ENCODE measurements at places on chromosomes 1 and 21.

- DNase-seq = no peak
- no peak overlapping the region for H3K27ac ChIP-seq
- peaks cover 13% of the 10 kb centered on the region for H3K4me1 ChIP-seq
- H3K36me3 ChIP-seq = no peaks in the 10 kb centered on the region
Measured at GRCh38 chr1:245550720-245551043, 395.9 kb downstream of the KIF26B start.

DNA sequence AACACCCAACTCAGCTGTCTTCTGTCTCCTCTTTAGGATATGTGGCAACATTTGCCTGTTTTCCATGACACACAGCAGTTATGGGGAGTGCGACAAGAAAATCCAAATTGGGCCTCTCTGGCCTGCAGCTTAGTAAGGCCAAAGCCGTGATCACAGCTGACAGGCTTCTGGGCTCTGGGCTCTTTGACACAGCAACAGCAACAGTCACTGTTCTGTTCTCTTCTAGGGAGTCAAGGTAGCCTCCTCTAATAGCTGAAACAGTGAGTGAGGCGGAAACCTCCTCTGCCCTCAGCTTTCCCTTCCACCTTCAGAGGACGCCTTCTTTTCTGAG is 19.0 kb downstream of the CLCA1 start:
- H3K27ac ChIP-seq = peak overlapping the region; percentile 76
- H3K27me3 ChIP-seq = no peaks in the 10 kb centered on the region
- no peak overlapping the region for H3K4me3 ChIP-seq
- H3K4me1 ChIP-seq = peaks cover 18% of the 10 kb centered on the region
- no peaks in the 10 kb centered on the region for H3K36me3 ChIP-seq

GRCh38 chr21:33157303-33157702 is 72.4 kb upstream of the IFNAR2 start:
- H3K4me1 ChIP-seq = no peaks in the 10 kb centered on the region
- peak; percentile 23 for DNase-seq
- H3K4me3 ChIP-seq = no peak overlapping the region
- H3K36me3 ChIP-seq = no peaks in the 10 kb centered on the region

DNA sequence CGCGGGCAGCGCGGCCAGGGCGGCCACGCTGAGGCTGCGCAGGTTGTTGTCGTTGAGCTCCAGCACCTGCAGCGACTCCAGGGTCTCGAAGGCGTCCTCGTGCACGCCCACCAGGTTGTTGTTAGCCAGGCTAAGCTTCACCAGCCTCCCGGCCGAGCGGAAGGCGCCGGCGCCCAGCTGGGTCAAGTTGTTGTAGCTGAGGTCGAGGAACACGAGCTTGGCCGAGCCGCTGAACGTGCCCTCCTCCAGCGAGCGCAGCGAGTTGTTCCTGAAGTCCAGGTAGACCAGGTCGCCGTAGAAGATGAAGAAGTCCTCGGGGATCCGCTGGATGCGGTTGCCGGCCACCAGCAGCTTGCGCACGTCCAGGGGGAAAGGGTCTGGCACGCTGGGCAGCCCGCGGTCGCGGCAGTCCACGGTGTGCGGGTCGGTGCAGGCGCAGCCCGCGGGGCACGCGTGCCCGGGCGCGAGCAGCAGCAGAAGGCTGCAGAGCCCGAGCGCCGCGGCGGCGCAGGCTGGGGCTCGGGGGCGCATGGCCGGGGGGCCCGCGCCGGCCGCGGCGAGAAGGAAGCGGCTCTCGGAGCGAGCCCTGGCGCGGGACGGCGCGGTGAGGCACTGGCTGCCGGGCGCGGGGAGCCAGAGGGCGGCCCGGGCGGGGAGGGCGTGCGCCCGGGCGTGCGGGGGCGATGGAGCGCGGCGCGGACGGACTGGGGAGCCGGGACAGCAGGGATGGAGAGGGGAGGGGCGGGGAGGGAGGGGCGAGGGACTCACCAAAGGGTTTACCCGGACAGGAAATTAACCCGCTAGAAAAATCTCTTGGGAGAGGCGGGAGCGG is 524 bp downstream of the LRRC38 start:
- H3K27me3 ChIP-seq = peaks cover 14% of the 10 kb centered on the region
- H3K4me3 ChIP-seq = no peak overlapping the region
- H3K27ac ChIP-seq = no peak overlapping the region

DNA sequence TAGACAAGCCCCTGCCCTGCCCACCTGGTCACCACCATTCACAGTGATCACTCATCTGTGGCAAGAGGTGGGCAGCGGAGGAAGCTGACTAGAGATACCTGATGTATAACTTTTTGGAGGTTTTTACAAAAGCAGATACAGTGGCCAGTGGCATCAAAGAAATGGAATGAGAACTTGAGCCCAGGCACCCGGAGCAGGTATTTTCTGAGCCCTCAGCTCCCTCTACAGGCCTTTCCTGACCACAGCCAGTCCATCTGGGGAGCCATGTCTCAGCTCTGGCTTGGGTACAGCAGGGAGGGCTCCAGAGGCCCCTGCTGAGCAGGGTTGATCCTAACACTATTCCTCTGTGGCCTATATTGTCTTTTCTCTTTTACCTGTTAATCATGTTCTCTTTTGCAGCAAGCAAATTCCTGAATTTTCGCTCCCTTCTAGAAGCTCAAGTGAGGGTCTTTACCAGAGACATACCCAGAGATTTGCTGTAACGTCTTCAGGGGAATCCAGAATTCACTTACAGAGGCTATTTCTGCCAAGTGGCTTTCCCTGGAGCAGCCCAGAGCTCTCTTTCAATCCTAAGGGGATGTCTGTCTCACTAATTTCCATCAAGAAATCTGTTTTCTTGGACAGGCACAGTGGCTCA is 27.3 kb downstream of the GPR157 start:
- no peak overlapping the region for H3K27ac ChIP-seq
- peak; percentile 81 for DNase-seq
- no peaks in the 10 kb centered on the region for H3K27me3 ChIP-seq
- H3K4me1 ChIP-seq = no peaks in the 10 kb centered on the region

- no peak overlapping the region for H3K27ac ChIP-seq
- H3K27me3 ChIP-seq = no peaks in the 10 kb centered on the region
- H3K36me3 ChIP-seq = no peaks in the 10 kb centered on the region
- H3K4me1 ChIP-seq = no peaks in the 10 kb centered on the region
- H3K4me3 ChIP-seq = no peak overlapping the region
- DNase-seq = peak; percentile 59
Measured at GRCh38 chr1:72037745-72038343, 244.5 kb downstream of the NEGR1 start.

GRCh38 chr1:53143527-53143926 is 1.1 kb upstream of the SLC1A7 start:
- no peak overlapping the region for H3K4me3 ChIP-seq
- H3K27ac ChIP-seq = no peak overlapping the region
- no peaks in the 10 kb centered on the region for H3K27me3 ChIP-seq

- H3K4me3 ChIP-seq = no peak overlapping the region
- DNase-seq = no peak
- no peaks in the 10 kb centered on the region for H3K36me3 ChIP-seq
- H3K4me1 ChIP-seq = no peaks in the 10 kb centered on the region
- no peaks in the 10 kb centered on the region for H3K27me3 ChIP-seq
Measured at GRCh38 chr1:152718238-152718637, 10.3 kb downstream of the LCE4A start.

- peaks cover 44% of the 10 kb centered on the region for H3K27me3 ChIP-seq
- DNase-seq = no peak
- no peaks in the 10 kb centered on the region for H3K36me3 ChIP-seq
- H3K4me3 ChIP-seq = no peak overlapping the region
- H3K4me1 ChIP-seq = no peaks in the 10 kb centered on the region
Measured at GRCh38 chr1:26053718-26054560, 8.0 kb upstream of the SLC30A2 start.

GRCh38 chr1:238681021-238681420 is 705.3 kb upstream of the CHRM3 start:
- DNase-seq = peak; percentile 35
- no peaks in the 10 kb centered on the region for H3K36me3 ChIP-seq
- no peaks in the 10 kb centered on the region for H3K4me1 ChIP-seq
- H3K27me3 ChIP-seq = no peaks in the 10 kb centered on the region
- no peak overlapping the region for H3K4me3 ChIP-seq
- no peak overlapping the region for H3K27ac ChIP-seq

DNA sequence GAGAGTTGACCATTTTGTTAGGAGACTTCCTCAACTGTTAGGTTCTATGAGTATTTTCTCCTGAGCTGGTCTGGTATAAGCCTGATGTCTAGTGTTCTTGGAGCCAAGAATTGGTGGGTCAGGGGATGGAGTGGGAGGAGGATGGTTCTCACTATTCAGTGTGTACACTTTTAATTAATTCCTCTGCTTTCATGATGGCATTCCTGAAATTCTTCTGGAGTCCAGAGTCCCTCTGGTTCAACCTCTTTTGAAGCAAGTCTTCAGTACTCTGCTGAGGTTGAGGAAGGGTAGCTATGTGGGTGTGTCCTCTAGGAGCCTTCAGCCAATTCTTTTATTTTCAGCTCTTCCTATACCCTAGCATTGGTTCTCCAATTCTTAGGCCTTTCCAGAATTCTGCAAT is 149.1 kb downstream of the DNM3 start:
- H3K4me3 ChIP-seq = no peak overlapping the region
- H3K36me3 ChIP-seq = no peaks in the 10 kb centered on the region
- no peaks in the 10 kb centered on the region for H3K4me1 ChIP-seq
- H3K27ac ChIP-seq = no peak overlapping the region
- no peaks in the 10 kb centered on the region for H3K27me3 ChIP-seq
- no peak for DNase-seq

DNA sequence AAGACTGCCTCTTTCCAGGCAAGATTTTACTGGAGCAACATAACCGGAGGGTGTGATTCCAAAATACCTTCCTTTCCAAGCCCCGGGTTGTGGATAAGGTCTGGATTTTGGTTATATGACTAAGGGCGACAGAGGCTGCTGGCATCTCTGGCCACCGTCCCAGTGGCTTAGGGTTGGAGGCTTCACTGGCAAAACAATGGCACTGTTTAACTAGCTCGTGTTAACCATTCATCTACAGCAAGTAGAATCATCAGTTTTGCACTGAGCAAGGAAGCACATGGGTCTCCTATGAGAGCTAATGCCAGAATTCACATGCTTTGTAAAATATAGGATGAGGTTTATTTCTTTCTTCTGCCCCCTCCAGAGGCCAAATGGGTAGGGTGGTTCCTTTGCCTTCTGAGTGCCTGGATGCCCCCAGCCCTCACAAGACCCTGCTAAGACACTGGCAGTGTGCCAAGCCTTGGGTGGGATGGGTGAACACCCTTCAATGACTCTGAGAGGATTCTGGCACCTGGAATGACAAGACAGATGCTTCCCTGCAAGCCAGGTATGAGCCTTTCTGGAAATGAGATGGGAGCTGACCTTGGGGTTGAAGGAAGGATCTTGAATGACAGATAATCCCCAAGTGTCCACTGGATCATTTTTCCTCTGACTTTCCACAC is 36.8 kb downstream of the DHCR24 start:
- no peak overlapping the region for H3K4me3 ChIP-seq
- DNase-seq = peak; percentile 74
- H3K4me1 ChIP-seq = peaks cover 24% of the 10 kb centered on the region
- H3K27ac ChIP-seq = peak overlapping the region; percentile 85
- H3K36me3 ChIP-seq = no peaks in the 10 kb centered on the region

GRCh38 chr1:154837672-154838171 is 32.4 kb downstream of the KCNN3 start:
- H3K27me3 ChIP-seq = peaks cover 28% of the 10 kb centered on the region
- peaks cover 6% of the 10 kb centered on the region for H3K4me1 ChIP-seq
- H3K4me3 ChIP-seq = no peak overlapping the region
- DNase-seq = no peak

GRCh38 chr21:45555557-45556301 is 13.5 kb upstream of the SLC19A1 start:
- H3K4me3 ChIP-seq = peak overlapping the region; percentile 59
- no peaks in the 10 kb centered on the region for H3K4me1 ChIP-seq
- H3K36me3 ChIP-seq = no peaks in the 10 kb centered on the region
- H3K27ac ChIP-seq = peak overlapping the region; percentile 32
- H3K27me3 ChIP-seq = no peaks in the 10 kb centered on the region

- H3K27me3 ChIP-seq = no peaks in the 10 kb centered on the region
- H3K27ac ChIP-seq = no peak overlapping the region
- H3K36me3 ChIP-seq = no peaks in the 10 kb centered on the region
- H3K4me1 ChIP-seq = no peaks in the 10 kb centered on the region
- DNase-seq = no peak
Measured at GRCh38 chr1:214767221-214767620, 164.2 kb downstream of the CENPF start.

DNA sequence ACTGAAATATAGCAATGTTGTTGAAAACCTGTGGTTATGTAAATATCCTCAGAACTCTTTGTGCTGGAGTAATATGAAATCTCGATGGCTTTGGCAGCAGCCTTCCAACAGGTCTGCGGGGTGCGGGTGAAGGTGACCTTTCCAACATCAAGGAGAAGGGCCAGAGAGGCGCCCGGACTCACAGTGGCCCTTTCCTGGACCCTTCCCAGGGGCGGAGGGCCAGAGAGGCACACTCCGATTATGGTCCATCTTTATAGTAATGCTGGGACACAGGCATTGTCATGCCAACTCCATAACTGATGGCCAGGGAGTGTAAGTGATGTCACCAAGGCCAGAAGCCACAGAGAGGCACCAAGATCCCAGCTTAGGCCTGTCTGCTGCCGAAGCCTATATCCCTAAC is 18.1 kb downstream of the SLC37A1 start:
- H3K27me3 ChIP-seq = no peaks in the 10 kb centered on the region
- no peaks in the 10 kb centered on the region for H3K36me3 ChIP-seq
- no peak overlapping the region for H3K4me3 ChIP-seq

GRCh38 chr1:188188317-188188716 is 1359.6 kb downstream of the PLA2G4A start:
- H3K27ac ChIP-seq = no peak overlapping the region
- no peak for DNase-seq
- no peaks in the 10 kb centered on the region for H3K4me1 ChIP-seq
- H3K36me3 ChIP-seq = no peaks in the 10 kb centered on the region
- H3K27me3 ChIP-seq = no peaks in the 10 kb centered on the region

GRCh38 chr1:110307239-110307974 is 31.8 kb upstream of the RBM15 start:
- peak overlapping the region; percentile 26 for H3K4me3 ChIP-seq
- DNase-seq = peak; percentile 82
- no peaks in the 10 kb centered on the region for H3K36me3 ChIP-seq
- no peaks in the 10 kb centered on the region for H3K27me3 ChIP-seq
- peak overlapping the region; percentile 97 for H3K27ac ChIP-seq
- peaks cover 51% of the 10 kb centered on the region for H3K4me1 ChIP-seq

- no peak overlapping the region for H3K4me3 ChIP-seq
- peaks cover 52% of the 10 kb centered on the region for H3K4me1 ChIP-seq
- H3K36me3 ChIP-seq = no peaks in the 10 kb centered on the region
- DNase-seq = peak; percentile 91
- H3K27ac ChIP-seq = peak overlapping the region; percentile 64
- no peaks in the 10 kb centered on the region for H3K27me3 ChIP-seq
Measured at GRCh38 chr1:164716992-164717703, 158.2 kb downstream of the PBX1 start.

- peak overlapping the region; percentile 74 for H3K4me3 ChIP-seq
- peak; percentile 32 for DNase-seq
- peaks cover 14% of the 10 kb centered on the region for H3K4me1 ChIP-seq
- H3K36me3 ChIP-seq = no peaks in the 10 kb centered on the region
Measured at GRCh38 chr1:150365941-150366340, 2.0 kb downstream of the RPRD2 start.

- no peaks in the 10 kb centered on the region for H3K36me3 ChIP-seq
- no peak overlapping the region for H3K4me3 ChIP-seq
- H3K4me1 ChIP-seq = no peaks in the 10 kb centered on the region
- H3K27me3 ChIP-seq = no peaks in the 10 kb centered on the region
- H3K27ac ChIP-seq = no peak overlapping the region
Measured at GRCh38 chr1:36925251-36925650, 109.1 kb downstream of the GRIK3 start.

All from GM23248 (cell line).